ENCODE measurements at places on chromosomes 4 and X. TPM values are rescaled to one million over a fixed set of nuclear protein-coding genes. Genes with fewer than 3 reads are reported as not detected.

STK32B gene
- 0.22 TPM for total RNA-seq

ZNF711 gene
- total RNA-seq = 7.0 TPM

HPGD gene
- total RNA-seq = not detected

BEX5 gene
- total RNA-seq = 0.91 TPM

SMIM43 gene
- total RNA-seq = not detected

PJA1 gene
- 25.7 TPM for total RNA-seq

FAM50A gene
- 79.8 TPM for total RNA-seq

CT45A5 gene
- not detected for total RNA-seq

PABPC4L gene
- not detected for total RNA-seq

SCD5 gene
- not detected for total RNA-seq

F8A2 gene
- total RNA-seq = not detected

PGAM4 gene
- not detected for total RNA-seq

OPN1MW gene
- total RNA-seq = not detected

AP1S2 gene
- 33.9 TPM for total RNA-seq

FRMD7 gene
- total RNA-seq = not detected

FAM149A gene
- total RNA-seq = not detected

PSAPL1 gene
- not detected for total RNA-seq

RASSF6 gene
- 14.6 TPM for total RNA-seq
